CD4-positive, alpha-beta T cell (primary cell): ENCODE measurements at places on chromosomes 1 and 21.

DNA sequence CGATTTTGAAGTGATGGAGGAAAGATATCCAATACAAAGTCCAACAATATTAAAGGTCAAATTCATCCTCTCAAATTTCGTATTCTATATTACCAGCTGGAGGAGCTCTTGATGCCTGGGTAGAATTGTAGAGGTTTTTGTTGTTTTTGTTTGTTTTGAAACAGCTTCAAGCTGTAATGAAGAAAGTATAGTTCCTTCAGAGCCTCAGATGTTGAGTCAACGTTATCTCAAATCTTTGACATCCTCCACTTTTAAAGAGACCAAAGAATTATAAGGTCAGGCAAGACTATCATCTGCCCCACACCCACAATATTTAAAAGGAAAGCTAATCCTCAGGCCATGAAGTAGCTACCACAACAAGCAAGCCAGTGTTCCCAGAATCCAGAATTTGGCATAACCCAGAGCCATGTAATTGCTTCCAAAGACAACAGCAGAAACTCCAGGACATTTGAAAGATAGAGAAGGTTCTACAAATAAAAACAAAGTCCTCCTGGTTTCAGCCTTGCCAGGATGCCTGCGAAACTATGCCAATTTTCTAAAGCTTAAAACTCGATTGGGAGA, 24.9 kb downstream of the VAV3 start:
- DNase-seq, result no peak

- no peak for DNase-seq
Measured at GRCh38 chr1:113804421-113805255, 7.6 kb downstream of the RSBN1 start.

- no peak for DNase-seq
Measured at GRCh38 chr1:153261281-153262069, 2.0 kb downstream of the LORICRIN start.

GRCh38 chr1:25856856-25857255, 2.4 kb downstream of the AUNIP start:
- no peak for DNase-seq

DNA sequence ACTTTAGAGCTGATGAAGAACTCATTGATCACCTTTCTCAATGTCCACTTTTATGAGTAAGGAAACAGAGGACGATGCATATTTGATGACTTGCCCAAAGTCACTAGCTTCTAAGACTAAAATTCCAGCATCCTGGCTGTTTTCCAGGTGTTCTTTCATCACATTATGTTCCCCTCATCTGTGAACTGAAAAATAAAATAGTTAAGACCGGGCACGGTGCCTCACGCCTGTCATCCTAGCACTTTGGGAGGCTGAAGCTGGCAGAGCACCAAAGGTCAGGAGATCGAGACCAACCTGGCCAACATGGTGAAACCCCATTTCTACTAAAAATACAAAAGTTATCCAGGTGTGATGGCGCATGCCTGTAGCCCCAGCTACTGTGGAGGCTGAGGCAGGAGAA, 297.5 kb downstream of the DUSP10 start:
- no peak for DNase-seq

DNA sequence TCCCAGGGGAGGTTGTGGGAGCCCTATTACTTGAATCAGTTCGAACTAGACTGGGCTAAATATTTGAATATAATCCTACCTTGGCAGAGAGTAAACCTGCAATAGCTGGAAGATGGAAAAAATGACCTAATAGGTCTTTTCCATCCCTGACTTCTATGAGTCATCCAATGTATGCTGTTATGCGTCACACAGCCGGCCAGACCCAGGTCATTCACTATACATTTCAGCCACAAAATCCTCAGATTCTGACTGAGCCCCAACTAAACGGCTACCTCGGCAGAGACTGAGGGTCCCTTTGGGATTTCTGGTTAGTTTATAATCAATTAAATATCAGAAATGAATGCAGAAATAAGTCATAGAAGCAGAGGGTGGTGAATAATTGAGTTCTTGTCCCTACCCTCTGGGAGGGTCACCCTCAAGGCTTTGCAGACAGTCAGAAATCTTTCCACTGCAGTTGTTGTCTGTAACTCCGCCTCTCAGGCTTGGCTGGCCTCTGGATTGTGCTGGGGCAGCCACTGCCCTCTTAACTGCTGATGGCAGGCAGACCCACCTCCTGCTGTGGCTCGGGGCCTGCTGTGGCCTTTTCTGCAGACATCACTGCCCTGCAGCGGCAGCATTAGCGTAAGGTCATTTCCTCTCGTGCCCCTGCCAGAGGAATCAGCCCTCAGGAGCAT, 240.5 kb downstream of the TGFB2 start:
- no peak for DNase-seq

DNA sequence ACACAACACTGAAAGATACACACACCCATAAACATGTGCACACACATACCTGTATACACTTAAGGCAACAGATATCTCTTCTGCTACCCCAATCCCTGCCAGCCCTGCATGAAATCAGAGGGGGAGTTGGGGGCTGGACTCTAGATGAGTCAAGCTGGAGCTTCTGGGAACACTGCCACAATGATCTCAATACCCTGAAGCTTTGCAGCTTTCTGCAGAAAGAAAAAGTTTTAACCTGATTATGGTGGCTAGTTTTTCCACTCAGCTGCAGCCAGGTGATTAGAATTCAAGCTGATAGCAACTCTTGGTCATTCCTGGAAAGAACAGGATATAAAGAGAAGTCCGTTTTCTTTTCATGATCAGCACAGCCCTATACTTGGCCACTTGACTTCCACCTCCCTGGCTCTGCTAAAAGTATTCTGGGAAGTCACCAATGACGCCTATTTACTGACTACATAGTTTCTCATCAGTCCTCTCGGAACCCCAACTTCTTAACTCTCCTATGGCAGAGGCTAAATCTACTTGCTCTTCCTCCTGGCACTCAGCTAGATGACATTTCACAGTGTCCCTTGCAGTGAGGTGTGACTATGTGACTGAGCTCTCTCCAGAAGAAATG, 20.7 kb upstream of the DNASE2B start:
- DNase-seq, result no peak

DNA sequence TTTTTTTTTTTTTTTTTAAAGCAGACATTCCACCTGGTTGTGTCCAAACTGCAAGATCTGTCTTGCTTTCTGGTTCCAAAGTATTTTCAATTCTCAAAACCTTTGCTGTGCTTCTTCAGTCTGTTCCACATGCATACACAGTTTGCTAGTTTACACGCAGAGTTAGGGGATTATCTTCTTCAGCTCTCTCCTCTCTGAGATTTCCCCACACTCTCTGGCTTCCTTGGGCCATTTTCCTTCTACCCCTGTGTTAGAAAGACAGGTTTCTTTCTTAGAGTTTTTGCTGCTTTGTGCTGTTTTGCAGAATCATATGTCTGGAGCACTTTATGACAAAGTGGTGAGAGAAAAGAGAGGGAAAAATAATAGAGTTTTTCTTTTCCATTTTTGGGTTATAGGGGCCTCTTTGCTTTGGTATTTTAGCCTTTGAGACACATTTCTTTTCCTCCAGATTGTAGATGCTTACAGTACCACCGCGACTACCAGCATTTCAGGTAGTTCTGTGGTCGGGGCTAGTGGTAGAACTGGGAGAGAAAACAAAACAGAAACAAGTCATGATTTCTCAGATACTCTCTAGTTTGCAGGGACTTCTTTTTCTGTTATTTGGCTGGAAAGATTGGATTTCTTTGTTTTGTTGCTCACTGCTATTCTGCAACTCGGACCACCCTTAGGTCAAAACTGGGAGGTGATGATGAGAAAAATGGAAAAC, 66.3 kb downstream of the RABGAP1L start:
- no peak for DNase-seq

DNA sequence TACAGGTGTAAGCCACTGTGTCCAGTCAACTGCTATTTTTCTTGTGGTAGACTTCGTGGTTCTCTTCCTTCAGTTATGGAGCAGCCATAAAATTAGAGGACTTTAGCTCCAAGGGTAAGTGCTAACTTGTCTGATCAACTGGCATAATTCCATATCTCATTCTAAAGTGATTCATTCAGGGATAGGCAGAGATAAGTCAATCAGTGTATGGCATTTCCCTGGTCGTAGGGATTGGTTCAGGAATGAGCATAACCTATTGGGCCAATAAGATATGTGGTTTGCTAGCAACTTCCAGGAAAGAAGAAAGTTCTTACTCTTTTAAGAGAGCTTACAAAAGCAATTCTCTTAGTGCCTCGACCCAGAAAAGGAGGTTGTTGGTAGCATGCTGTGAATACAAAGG, 4.7 kb upstream of the ZSWIM5 start:
- no peak for DNase-seq

DNA sequence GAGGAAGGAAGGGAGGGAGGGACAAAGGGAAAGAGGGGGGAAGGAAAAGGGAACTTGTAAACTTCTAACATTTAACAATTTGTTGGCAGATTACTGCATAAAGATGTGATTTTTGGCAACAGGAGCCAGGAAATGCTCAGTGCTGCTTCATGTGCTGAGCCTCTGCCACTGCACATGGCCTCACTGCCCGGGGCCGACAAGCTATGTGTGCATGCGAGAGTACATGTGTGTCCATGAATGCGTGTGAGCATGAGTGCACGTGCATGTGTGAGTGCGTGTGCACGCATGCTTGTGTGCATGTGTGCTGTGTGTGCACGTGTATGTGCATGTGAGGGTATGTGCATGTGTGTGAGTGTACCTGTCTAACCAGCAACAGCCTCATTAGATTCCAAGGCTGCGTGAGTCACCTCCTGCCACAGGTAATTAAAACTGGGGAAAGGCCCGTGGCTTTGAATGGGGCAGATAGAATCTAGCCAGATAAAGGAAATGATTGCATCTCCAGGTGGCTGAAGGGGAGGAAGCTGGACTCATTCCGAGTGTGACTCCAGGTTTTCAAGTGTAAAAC, 41.4 kb upstream of the TSPEAR start:
- no peak for DNase-seq

GRCh38 chr1:85406081-85406480, 58.9 kb downstream of the DDAH1 start:
- DNase-seq, result no peak

GRCh38 chr1:211932933-211933254, 102.3 kb upstream of the LPGAT1 start:
- DNase-seq, result no peak

DNA sequence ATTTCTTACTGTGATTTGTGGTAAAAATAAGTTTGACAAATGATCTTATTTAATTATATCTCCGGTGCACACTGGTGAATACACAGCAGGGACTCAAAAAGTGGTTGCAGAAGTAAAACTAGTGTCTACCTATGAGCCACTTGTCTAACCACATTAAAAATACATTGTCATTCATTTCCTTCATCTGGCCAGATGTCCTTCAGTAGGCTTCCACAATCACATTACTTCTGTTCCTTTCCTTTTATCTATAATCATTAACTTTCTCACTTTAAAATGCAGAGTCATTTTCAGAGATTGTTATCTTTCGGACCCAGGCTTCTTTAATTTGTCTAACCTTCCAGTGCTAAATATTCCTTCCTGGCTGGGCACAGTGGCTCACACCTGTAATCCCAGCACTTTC, 3.0 kb downstream of the RBBP5 start:
- DNase-seq, result no peak

GRCh38 chr1:114700036-114700600, 4.8 kb upstream of the AMPD1 start:
- no peak for DNase-seq

DNA sequence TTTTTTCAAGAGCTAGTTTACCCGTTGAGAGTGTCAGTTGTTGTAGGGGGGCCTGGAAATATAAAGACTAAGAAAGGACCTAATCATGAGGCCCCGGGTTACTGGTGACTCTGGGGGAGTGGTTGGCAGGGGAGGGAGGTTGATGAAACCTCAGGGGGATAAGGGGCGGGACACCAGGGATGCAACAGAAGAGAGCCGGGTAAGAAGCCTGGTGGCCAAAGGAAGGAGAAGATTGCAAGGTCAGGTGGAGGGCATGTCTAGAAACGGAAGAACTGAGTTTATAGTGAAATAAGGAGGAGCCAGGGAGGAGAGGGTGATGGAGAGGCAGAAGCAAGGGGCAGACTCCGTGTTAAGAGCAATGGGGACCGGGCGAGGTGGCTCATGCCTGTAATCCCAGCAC, 12.5 kb upstream of the SPOCD1 start:
- no peak for DNase-seq
